ENCODE measurements at places on chromosomes 11 and 22.
A peak's percentile ranks its signal among the peaks of the same experiment; 100 is the strongest.

- no peak for DNase-seq
Observed at GRCh38 chr22:33209930-33210784, 152.0 kb upstream of the SYN3 start.

DNA sequence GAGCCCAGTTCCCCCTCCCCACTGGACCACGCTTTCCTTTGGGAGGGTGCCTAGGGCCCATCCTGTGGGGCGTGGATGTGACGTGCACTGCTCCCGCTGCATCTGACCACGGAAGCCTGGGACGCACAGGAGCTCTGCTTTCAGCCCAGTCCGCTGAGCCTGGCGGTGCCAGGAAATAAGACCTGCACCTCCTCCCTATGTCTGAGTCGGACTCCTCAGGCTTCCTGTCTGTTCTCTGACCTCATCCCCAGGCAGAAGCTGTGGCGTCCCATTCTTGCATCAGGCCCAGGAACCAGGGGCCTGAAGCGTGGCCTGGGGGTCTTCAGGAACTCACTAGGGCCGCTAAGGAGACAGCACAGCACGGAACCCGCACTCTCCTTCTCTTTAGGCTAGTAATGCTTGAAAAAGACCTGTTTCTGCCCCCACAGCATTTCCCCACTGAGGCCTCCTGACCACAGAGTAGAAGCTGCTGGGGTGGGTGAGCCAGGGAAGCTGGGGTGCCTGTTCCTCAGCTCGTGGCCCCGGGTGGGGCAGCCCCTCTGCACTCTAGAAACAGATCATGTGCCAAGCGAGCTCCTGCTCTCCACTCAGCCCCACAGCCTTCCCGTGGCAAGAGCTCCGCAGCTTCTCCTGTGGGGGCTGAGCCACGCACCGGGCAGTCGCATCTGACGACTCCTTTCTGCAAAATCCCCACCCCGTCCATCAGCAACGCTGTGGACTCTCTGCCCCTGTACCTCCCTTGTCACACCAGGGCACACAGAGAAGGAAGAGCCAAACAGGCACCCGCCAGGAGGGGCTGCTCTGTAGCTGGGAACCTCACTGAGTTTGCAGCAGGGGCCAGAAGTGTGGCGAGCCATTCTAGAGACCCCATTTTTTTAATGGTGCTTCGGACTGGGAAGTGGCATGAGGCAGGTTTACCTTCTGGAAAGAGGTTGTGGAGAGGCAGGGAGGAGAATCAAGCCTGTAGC, 22.6 kb downstream of the MOV10L1 start:
- DNase-seq = no peak

DNA sequence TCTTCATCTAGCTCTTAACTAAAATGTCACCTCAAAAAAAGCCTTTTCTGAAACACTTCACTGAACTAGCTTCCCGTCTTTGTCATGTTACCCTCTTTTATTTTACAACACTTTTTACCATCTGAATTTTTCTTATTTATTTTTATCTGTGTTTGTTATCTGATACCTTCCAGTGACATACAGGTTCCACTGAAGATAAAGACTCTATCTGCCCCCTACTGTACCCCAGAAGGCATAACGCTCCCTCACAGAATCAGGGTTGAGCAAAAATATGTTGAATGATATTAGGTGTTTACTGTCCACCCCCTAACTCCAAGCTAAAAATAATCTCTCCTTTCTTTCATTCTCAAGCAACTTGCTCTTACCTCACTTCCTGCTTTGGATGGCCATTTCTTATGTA, 654.2 kb downstream of the NELL1 start:
- DNase-seq = no peak

GRCh38 chr11:57643802-57644201, 5.9 kb downstream of the YPEL4 start:
- no peak for DNase-seq

- no peak for DNase-seq
Observed at GRCh38 chr11:48305923-48306322, at the start of gene OR4S1. Gene OR4S1, plus strand, starts transcription at chr11:48306223. Its CDS starts 0 bp downstream, at chr11:48306223.

DNA sequence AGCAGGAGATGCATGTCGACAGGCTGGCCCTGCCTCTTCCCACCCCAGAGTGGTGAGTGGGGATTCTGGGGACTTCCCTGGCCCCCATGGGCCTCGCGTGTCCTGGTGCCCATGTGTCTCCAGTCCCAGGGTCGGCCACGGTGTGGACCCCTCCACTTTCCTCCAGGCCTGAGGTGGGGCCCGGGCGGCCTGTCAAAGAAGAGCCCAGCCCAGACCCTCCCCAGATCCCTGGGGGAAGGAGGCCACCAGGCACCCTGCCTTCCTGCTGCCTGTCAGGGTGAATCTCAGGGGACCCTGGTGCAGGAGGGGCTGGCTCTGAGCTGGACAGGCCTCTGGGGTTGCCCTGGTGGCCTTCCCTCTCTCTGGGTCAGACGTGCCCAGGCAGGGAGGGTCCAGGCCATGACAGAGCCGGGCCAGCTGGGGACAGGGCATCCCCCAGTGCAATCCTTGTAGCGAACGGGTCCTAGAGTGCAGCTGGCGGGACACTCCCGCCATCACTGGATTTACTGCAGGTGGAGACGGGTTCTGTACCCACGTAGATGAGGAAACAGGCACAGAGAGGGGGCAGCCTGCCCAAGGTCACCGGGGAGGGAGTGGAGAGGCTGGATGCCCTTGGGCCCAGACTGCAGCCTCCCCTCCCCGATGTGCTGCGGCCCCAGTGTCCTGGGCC, 13.5 kb upstream of the MUC6 start:
- DNase-seq = no peak

- DNase-seq = no peak
Observed at GRCh38 chr11:45147891-45148675, 1.6 kb downstream of the PRDM11 start.

DNA sequence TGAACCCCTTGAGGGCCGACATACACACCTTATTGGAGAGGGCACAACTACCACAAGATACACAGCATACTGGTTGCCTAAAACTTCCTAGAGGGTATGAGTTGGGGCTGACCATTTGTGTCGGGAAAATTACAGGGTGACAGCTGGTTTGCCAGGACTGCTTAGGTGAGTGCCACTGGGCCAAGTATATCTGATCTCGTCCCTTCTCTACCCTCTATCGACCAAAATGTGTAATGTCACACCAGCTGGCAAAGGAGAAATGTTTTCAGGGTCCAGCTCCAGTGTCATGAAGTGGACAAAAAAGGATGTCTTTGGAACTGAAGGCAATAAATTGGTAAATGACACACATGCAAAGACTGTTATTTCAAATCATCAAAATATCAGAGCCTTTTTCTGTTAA, 126.1 kb downstream of the PGR start:
- DNase-seq = no peak

DNA sequence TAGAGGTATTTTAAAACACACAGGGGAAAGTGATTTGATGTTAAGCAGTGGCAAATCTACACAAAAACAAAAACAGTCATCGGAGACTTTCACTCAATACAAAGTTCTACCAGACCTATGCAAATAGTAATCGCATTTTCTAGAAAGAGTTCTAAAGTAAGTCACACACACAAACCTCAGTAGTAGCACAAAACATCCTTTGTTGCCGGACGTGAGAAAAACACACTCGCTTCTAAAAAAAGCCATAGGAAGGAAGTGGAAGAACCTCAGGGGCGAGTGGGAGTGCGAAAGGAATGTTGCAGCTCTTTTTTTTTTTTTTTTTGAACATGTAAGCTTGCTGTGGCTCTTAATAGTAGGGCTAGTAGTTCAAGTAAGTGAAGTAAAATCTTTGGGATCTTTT, 88.9 kb downstream of the MAML2 start:
- peak; percentile 64 for DNase-seq

GRCh38 chr22:26508148-26508547, 4.1 kb downstream of the TFIP11 start:
- DNase-seq = no peak

GRCh38 chr22:35375031-35375430, 5.9 kb upstream of the HMOX1 start:
- no peak for DNase-seq

DNA sequence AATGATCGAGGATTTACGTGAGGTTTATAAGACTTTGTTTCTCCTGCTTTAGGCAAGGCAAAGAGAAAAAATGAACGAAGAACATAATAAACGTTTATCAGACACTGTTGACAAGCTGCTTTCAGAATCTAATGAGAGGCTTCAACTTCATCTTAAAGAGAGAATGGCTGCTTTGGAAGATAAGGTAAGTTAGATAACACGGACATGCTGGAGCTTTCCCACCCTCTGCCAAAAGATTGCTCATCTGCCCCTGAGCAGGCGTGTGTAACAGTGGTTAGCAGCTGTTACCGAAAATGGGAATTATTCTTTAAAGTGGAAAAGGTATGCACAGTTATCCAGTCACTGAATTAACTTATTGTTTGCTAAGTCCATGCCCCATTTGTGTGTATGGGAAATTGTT, 62.8 kb upstream of the CTTN start:
- DNase-seq = no peak

- DNase-seq = no peak
Observed at GRCh38 chr11:88040148-88040496, 135.1 kb downstream of the RAB38 start.

DNA sequence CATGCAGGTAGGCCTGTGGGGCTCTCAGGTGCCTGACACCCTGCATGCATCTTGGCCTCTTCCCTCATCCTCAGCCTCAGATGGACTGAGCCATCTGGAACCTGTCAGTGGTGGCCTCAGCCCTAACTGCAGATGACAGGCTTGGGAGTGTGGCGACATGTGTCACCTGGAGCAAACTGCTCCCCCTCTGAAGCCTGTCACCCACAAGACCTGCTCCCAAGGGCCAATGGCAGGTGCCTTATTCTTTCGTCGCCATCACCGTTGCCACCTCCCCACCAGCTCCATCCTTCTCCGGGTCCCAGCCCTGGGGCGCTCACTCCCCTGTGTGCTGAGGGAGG, 3.6 kb upstream of the SEPTIN5 start:
- DNase-seq = no peak

- DNase-seq = no peak
Observed at GRCh38 chr22:37734964-37735451, 38.2 kb downstream of the TRIOBP start.

GRCh38 chr11:67321313-67321871, 18.1 kb downstream of the SSH3 start:
- no peak for DNase-seq

- no peak for DNase-seq
Observed at GRCh38 chr11:104843150-104843836, 55.0 kb downstream of the CASP12 start.

DNA sequence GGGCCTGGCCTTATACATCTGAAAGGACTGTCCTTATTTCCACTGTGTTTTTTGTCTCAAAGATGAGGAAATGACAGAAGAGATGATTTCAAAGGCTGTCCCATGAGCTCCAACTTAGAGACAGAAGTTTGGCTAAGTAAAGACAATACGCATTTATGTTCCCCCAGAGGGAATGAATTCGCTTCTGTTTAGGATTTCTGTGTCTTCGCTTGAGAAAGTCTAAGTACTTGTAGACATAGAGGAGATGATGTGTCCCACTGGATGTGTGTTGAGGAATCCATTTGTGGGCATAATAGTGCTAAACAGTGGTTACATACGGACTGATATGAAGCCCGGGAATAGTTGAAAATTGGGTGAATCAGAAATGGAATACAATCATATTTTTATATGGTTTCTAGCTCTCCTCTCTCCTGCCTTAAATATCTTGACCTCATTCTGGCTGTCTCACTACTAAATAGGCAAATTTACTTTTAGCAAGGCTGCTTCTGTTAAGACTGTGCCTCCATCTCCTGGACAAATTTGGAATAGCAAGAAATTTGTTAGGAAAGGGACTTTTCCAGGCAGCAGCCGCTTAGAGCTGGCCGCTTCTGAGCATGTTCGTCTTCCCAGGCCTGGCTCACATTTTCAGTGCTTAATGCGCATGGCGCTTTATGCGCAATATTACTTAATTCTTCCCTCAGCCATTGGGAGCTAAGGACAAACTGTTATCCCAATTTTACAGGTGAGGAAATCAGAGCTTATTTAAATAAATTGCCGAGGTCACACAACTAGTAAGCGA, 1.9 kb upstream of the PEX26 start:
- DNase-seq = peak; percentile 76

GRCh38 chr11:21072558-21072957, 403.2 kb downstream of the NELL1 start:
- no peak for DNase-seq
